ENCODE measurements at places on chromosomes 6 and 20. TPM values are rescaled to one million over a fixed set of nuclear protein-coding genes. Genes with fewer than 3 reads are reported as not detected.
A peak's percentile ranks its signal among the peaks of the same experiment; 100 is the strongest.

- no peak for DNase-seq
Measured at GRCh38 chr20:2800521-2801285, at the start of gene CPXM1. Gene CPXM1 (minus strand): TSS chr20:2800627. CDS start chr20:2800572, 55 bp downstream.

DNA sequence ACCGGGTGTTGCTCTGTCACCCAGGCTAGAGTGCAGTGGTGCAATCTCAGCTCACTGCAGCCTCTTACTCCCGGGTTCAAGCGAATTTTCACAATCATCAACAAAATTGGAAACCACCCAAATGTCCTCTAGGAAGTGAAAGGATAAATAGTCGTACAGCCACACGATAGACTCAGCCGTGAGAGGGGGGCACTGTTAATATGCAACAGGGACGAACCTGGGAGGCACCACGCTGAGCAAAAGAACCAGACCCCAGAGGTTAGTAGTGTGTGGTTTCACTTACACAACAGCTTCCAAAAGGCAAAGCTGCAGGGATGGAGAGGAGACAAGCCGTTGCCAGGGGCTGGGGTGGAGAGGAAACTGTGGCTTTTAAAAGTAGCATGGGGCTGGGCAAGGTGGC, 30.1 kb upstream of the NTSR1 start:
- no peak for DNase-seq

DNA sequence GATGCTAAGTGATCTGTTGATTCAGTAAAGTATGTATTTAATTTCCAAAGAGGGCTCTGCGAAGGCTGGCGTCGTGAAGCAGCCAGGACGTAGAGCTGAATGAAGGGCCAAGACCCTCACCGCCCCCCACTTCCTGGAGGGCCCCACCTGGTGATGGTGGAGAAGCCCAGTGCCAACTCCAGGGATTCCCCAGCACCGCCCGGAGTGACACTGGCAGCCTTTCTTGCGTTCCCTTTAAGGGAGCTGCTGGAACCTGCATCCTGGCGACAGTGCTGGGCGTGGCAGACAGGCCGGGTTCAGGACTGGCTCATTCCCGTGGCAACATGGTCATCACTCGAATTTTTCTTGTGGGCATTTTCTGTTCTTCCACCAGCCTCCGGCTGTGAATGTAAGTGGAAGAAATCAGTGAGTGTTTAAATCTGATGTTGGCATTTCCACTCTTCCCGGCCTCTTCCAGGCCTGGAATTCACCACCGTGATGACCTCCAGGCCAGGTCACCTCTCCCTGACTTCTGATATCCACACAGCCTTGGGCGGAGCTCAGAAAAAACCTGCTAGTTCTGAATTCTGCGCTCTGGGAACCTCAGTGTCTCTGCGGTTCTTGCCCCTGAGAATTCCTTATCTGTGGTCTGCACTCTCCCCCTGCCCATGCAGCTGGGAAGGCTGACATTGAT, 57.4 kb upstream of the DACT2 start:
- DNase-seq: no peak

DNA sequence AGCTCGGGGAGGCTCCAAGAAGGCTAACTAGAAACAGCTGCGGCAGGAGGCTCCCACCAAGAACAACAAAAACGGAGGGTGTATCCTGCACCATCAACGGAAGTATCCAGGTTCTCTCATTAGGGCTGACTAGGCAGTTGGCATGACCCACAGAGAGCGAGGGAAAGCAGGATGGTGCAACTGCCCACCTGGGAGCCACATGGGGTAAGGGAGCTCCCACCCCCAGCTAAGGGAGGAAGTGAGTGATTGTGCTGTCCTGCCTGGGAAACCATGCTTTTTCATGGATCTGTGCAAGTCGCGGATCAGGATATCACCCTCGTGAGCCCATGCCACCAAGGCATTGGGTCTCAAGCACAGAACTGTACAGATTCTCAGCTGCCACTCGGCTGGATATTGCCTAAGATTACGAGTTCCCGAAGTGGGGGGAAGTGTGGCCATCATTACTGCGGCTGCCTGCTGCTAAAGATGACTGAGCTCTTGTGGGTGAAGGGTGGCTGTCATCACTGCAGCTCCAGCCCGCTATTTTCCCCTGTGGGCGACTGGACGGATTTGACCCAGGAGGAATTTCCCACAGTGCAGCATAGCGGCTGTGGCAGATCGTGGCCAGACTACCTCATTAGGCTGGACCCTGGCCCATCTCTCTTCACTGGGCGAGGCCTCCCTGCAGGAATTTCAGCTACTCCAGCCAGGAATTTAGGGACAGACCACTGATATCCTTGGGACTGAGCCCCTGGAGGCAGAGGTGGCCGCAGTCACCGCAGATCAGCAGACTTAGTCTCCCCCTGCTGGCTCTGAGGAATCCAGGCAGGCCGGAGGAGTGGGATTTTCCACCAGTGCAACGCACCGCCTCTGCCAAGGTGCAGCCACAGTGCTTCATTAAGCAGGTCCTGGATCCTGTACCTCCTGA, 515.7 kb downstream of the FRK start:
- DNase-seq: peak; percentile 43

GRCh38 chr6:151900256-151900655, 92.8 kb downstream of the ESR1 start:
- DNase-seq: no peak

GRCh38 chr6:161434921-161435747, 161.3 kb upstream of the AGPAT4 start:
- no peak for DNase-seq

DNA sequence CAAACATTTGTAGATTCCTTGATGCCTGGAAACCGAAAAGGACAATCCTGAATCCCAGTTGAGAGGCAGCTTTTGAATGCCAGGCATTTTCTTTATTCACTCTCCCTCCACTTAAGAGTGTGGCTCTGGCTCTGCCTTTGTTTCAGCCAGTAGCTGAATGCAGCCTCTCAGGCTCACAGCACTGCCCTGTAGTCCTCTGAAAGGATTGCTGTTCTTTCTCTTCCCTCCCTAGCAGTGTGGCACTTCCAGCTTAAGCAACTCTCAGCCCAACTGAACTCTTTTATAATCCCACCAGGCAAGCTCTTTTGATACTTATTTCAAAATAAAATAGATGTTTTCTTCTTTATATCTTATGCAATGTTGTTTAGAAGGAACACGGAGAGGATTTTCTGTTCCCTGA, 415.6 kb downstream of the GJA1 start:
- DNase-seq: no peak

Gene COL11A2
- polyA plus RNA-seq: 0.39 TPM

- DNase-seq: peak; percentile 80
Measured at GRCh38 chr6:116101302-116101718, 657 bp downstream of the NT5DC1 start.

- no peak for DNase-seq
Measured at GRCh38 chr6:142207265-142207877, 60.3 kb downstream of the VTA1 start.

- DNase-seq: no peak
Measured at GRCh38 chr6:74289884-74290283, 593.9 kb downstream of the CD109 start.

DNA sequence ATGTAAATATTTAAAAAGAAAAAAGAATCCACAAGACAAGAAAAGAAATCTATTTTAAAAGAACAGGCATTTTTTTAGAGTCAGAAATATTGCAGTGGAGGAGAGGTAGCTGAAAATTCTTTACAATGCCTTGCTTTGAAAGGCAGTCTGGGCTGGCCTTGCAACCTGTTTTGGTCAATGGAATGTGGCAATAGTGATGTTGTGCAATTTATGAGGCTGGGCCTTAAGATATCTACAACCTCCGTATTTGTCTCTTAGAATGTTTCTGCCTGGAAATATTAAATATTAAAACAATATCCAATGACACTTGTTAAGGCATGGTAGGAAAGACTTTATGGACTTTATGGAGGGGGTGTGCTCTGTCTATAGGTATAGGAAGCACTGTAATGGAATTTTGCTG, 14.8 kb upstream of the SCGN start:
- no peak for DNase-seq

DNA sequence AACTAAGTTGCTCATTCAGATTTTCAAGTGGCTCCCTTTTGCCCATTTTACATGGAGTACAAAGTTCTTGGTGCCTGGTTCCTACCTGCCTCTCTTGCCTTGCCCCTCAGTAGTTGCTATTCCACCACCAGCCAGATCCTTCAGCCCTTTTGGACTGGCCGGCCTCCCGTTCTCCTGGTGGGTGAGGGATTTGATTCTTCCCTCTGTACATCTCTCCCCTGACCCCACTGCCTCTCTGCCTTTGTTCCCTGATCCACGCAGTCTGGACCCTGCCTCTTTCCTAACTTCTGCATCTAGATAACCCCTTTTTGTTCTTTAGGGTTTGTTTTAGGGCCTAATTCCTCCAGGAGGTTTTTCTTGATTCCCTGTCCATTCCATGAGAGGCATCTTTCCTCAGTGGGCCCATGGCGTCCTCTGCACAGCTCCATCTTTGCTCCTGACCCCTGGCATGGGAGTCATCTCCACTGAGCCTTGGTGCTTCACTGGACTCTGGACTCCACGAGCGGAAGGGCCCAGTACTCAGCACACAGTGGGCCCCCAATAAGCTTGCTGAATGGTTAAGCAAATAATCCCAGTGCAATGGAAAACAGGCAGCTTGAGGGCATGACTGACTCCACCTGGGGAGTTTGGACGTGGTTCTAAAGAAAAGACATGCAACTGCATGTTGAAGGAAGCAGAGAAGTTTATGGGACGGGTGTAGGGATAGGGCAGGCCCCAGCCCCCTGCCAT, 309.3 kb upstream of the SUPT3H start:
- no peak for DNase-seq

Gene GGT7
- polyA plus RNA-seq: 13.0 TPM

Gene TINAG
- polyA plus RNA-seq: 0.15 TPM

GRCh38 chr6:111952274-111952673, 79.0 kb upstream of the FYN start:
- no peak for DNase-seq

DNA sequence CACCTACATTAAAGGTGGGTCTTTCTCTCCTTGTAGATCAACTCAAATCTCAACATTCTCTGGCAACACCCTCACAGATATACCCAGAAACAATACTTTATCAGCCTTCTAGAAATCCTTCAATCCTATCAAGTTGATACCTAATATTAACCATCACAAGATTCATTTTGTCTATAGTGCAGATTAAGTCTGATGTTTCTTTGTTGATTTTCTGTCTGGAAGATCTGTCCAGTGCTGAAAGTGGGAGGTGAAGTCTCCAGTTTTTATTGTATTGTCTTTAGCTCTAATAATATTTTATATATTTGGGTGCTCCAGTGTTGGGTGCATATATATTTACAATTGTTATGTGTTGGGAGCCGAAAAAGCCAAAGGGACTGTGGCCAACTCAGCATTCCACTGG, 493.9 kb upstream of the ADGRB3 start:
- no peak for DNase-seq

Gene PRDM13
- not detected for polyA plus RNA-seq

Gene KHDC1L
- polyA plus RNA-seq: not detected

Gene RTN4IP1
- polyA plus RNA-seq: 11.8 TPM

Gene STMND1
- polyA plus RNA-seq: not detected

Gene DYNLT2
- polyA plus RNA-seq: 0.67 TPM

Gene ZNF165
- polyA plus RNA-seq: 0.46 TPM

Gene DOK5
- 4.0 TPM for polyA plus RNA-seq

GRCh38 chr6:142697001-142697335, 248.0 kb downstream of the HIVEP2 start:
- no peak for DNase-seq

Gene RIPOR2
- polyA plus RNA-seq: 0.76 TPM

DNA sequence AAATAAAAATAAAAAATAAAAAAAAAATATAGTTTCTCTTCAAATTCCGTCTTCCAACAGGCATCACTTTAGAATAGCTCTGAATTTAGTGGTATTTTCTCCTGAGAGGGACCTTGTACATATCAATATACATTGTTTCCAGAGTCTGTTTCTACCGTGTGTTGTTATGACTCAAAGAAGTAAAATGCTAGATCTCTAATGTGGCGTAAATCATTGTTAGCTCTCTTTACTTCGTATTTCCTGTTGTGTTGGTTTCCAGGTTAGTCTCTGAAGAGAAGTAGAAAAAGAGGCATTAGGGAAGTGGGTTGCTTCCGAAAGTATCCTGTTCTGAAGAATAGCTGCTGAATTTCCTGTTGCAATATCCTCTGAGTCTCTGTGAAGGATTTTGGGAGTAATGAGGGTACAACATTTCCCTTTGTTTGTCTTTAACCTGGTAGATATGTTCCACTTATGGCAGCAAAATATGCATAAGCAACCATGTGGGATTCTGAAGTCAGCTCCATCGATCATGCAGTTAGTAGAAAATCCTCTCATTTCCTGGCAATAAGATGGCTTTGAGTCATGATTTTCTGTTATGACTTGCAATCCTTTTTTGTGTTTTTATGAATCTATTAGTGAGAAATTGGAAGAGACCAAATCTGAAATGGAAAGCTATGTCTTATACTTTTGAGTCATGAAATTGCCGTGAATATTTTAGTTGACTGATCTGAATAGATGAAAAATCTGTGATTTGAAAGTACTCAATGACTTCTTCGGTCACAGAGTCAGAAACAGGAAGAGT, 42.0 kb upstream of the MCHR2 start:
- no peak for DNase-seq

DNA sequence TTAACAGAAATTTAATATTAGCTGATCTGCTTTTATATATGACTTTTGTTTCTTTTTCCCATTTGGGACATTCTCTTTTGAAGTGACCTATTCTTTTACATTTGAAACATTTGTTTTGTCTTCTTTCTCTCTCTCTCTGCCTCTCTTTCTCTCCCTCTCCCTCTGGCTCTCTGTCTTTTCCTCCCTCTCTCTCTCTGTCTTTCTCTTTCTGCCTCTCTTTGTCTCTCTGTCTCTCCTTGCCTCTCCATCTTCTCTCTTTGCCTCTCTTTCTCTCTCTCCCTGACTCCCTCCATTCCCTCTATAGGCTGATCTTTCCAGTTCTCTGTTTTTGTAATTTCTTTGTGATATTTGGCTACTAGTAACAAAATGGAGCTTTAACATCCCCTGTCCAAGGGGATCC, 52.0 kb upstream of the TULP1 start:
- no peak for DNase-seq

DNA sequence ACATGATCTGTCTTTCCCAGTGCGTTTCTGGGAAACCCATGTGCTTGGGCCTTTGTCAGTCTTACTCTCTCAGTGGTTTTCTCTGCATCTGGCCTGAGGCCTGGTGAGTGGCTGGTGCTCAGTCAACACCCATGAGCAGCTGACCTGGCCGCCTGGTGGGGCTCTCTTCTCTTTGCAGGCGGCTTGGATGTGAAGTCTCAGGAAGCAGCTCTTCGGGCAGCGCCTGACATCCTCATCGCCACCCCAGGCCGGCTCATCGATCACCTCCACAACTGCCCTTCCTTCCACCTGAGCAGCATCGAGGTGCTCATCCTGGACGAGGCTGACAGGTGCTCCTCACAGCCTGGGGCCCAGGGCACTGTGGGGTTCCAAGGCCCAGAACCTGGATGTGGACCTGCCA, 10.8 kb downstream of the DDX27 start:
- no peak for DNase-seq

Measured in heart left ventricle (tissue), 16 donors.